ENCODE measurements at places on chromosomes 2 and 18.

- DNase-seq: no peak
Measured at GRCh38 chr2:183292028-183292427, 167.8 kb downstream of the NUP35 start.

- no peak for DNase-seq
Measured at GRCh38 chr18:23226930-23227725, 91.8 kb downstream of the CABLES1 start.

GRCh38 chr18:41501848-41502247 is 453.2 kb upstream of the PIK3C3 start:
- DNase-seq: no peak

GRCh38 chr18:76351961-76352581 is 143.0 kb downstream of the ZNF516 start:
- no peak for DNase-seq

- no peak for DNase-seq
Measured at GRCh38 chr2:196403471-196403870, 232.1 kb upstream of the STK17B start.

DNA sequence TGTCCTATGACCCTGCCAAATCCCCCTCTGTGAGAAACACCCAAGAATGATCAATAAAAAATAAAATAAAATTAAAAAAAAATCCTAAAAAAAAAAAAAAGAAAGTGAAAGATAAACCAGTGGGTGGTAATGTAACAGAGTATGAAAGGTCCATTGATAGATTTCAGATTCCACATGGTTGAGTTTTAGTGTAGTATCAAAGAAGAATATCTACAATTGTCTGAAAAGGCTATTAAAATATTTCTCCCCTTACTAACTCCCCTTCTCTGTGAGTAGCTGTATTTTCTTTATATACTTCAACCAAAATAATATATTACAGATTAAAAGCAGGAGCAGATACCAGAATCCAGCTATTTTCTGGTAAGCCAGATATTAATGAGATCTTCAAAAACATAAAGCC is 92.8 kb downstream of the SPRED2 start:
- no peak for DNase-seq

GRCh38 chr2:29987146-29987545 is 65.8 kb upstream of the ALK start:
- DNase-seq: no peak

DNA sequence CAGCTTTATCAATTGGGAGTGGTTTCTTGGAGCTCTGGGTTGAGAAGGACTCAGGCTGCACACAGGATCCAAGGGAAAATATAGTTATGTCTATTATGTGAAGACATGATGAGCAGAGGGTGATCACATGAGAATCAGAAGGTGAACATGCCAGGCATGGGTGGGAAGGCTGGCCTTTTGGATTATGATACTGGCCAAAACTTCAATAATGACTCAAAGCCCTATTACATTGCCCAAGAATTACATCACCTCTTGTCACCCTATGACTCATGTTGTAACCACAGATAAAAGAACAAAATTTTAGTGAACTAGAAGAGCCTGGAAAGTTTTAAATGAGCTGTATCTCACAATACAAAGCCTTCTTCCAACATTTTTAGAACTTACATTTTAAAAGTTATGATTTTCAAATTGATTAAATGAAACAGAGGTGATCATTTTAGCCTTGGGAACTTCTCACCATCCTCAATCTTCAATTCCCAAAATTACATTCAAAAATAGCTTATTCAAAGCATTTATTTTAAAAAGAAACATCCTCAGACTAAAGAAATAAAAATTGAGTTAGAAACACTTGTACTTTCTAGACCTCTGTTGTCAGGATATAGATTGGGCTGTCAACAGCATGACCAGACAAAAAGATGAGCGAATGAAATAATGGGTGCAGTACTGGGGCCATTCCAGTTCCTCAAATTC is 428.3 kb downstream of the MBD2 start:
- no peak for DNase-seq

DNA sequence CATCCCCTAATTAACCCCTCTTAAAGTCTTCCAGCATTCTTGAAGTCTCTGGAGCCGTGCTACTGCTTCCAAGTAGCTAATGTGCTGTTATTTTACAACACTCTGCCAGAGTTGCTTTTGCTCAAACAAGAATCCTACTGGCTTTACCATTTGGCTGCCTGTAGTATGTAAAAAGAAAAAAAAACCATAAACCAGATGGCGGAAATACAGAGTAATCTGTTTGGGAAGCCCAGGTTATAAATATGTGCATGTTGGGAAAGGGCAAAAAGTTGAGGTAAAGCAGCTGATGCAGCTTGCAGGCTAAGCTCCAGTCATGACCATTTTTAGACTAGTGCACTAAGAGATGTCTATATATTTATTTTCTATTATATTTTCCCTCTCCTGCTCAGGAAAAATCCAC is 313.2 kb upstream of the ETAA1 start:
- DNase-seq: no peak

DNA sequence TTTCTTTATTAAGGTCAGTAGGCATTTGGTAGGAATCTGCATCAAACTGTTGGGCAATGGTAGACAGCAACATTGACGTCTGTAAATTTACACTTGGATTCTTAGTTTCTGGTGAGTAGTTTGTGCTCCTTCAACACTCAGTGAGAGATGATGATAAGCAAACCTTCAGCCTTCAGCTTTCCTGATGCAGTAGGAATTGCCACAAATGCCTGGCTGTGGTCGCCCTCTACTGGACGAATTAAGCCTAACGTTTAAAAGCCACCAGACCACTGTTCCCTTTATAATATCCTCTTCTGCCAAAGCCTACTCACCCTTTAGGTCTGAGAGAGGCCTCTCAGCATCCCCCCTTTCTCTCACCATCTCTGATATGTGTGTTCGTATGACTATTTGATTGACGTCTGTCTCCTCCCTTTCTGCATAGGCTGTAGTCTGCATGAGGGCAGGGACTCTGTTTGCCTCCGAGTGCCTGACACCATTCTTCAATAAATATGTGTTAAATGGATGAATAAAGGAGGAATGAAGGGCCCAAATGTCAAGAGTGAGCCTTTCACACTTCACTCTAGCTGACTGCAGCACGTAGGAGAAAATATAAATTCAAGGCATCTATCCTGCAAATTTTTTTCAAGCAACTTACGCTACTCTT is 47.0 kb upstream of the PLEKHM3 start:
- DNase-seq: peak; percentile 49

GRCh38 chr2:181970160-181970794 is 15.4 kb upstream of the PPP1R1C start:
- DNase-seq: no peak

- no peak for DNase-seq
Measured at GRCh38 chr2:227401550-227401949, 13.8 kb upstream of the SCYGR1 start.

DNA sequence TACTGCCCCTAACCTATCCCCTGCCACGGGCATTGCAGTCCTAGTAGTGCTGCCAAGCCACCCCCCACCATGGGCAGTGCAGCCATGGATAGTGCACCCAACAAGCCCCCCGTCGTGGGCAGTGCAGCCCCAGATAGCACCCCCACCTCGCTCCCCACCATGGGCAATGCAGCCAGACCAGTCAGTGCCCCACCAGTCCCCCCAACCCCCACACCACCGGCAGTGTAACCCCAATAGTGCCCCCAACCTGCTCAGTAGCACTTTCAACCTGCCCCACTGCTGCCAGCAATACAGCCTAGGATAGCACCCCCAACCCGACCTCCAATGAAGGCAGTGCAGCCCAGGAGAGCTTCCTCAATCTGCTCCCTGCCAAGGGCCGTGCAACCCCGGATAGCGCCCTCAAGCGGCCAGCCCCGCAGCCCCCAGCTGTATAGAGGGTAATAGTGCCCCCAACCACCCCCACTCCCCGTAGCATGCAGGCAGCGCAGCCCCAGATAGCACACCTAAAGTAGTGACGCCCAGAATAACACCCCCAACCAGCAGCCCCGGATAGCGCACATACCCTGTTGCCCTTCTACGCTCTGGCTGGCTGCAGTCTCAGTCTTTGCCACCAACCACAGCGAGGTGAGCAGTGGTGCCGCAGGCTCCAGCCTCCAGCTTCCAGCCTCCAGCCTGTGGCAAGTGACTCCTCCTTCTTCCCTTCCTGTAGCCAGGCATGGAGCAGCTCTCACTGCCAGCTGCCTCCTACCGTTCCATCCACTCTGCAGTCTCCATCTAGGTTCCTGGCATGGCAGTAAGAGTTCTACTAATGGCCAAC is 45.4 kb upstream of the ANKRD62 start:
- DNase-seq: no peak

DNA sequence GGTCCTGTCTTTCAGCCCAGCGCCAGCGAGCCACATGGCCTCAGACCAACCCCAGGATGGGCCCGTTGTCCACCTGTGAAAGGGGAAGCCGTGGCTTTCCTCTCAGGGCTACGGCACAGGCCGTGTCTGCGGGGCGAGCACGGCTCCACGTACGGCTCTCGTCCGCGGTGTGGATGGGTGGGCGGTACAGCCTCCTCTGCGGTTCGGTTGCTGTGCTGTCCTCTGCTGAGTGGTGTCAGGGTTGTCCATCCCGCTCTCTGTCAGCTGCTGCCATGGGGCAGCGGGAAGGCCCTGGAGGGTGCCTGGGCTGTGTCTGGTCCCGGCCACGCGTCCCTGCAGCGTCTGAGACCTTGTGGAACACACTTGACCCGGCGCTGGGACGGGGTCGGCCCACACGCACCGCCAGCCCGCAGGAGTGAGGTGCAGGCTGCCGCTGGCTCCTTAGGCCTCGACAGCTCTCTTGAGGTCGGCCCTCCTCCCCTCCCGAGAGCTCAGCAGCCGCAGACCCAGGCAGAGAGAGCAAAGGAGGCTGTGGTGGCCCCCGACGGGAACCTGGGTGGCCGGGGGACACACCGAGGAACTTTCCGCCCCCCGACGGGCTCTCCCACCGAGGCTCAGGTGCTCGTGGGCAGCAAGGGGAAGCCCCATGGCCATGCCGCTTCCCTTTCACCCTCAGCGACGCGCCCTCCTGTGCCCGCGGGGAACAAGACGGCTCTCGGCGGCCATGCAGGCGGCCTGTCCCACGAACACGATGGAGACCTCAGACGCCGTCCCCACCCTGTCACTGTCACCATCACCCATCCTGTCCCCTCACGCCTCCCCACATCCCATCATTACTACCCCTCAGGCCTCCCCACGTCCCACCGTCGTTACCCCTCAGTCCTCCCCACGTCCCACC is 128.7 kb downstream of the NFATC1 start:
- no peak for DNase-seq

- DNase-seq: no peak
Measured at GRCh38 chr2:58539973-58540372, 298.8 kb upstream of the FANCL start.

DNA sequence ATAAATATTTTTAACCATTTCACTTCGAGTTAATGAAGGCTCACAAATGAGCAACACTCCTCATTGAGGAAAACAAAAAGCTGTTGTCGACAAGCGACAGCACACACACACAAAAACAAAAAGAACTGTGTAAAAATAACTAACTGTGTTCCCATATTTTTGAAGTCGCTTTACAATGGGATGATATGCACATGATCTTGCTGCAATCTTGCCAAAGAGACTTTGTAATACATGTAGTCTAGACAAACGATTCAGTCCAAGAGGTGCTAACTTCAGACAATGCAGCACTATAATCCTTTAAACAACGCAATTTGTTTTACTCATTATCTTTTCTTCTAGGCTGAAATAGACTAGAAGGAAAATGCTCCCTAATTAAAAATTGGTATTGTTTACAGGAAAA is 7.2 kb upstream of the USP34 start:
- DNase-seq: no peak

DNA sequence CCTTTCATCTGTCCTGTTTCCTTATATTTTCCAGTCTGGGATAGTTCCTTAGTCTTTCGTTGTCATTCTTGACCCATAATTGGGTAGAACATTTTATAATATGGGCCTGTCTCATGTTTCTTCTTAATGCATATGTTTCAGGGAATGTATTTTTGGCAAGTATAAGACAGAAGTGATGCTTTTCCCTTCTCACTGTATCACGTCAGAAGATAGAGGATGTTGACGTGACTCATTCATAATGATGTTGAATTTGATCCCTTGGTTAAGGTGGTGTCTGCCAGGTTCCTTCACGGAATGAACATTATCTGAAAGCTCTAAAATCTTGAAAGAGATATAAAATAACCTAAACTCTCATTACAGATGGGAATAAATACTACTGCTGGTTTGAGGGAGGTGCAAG is 18.8 kb downstream of the CDH7 start:
- no peak for DNase-seq

- no peak for DNase-seq
Measured at GRCh38 chr2:3727397-3728045, 24.1 kb downstream of the DCDC2C start.

All from germinal center (tissue), 1 donor.